Activated CD4-positive, alpha-beta T cell treated with anti-CD3 and anti-CD28 coated beads, Interleukin-10, Interleukin-2, amounts not matched to agents 100 ng/mL and 50 ng/mL, durations not matched to agents 16 hours and 8 hours (primary cell): ENCODE measurements at places on chromosomes 11 and 22.

DNA sequence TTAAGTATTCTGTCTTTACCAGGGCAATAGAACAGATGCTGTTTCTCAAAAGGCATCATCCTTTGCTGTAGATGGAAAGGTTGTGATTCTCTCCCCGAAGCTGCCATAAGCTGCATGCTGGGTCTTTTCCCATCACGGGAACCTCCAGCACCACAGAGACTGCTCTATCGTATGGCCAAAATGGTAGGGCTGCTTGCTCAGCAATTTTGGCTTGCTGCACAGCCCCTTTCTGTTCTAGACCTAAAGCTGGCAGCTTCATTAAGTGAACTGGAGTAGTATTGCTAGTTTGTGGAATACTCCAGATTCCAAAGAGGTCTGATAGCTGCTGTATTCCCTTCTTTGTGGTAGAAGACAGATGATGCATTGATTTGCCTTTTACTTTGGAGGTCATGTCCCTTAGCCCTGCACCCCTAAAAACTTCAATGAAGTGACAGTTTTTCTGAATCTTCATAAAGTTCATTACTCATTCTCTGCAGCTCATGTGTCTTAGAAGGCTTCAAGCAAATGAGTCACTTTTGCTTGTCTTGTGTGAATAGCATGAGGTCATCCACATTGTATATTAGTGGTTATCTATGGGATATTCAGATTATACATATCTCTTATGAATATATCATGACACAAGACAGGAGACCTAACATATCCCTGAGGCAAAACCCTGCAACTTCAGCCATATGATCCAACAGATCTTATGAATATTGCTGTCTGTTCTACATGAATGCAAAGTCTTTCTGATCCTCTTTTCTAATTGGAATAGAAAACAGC, 245.3 kb downstream of the FAM76B start:
- DNase-seq = peak; percentile 21

DNA sequence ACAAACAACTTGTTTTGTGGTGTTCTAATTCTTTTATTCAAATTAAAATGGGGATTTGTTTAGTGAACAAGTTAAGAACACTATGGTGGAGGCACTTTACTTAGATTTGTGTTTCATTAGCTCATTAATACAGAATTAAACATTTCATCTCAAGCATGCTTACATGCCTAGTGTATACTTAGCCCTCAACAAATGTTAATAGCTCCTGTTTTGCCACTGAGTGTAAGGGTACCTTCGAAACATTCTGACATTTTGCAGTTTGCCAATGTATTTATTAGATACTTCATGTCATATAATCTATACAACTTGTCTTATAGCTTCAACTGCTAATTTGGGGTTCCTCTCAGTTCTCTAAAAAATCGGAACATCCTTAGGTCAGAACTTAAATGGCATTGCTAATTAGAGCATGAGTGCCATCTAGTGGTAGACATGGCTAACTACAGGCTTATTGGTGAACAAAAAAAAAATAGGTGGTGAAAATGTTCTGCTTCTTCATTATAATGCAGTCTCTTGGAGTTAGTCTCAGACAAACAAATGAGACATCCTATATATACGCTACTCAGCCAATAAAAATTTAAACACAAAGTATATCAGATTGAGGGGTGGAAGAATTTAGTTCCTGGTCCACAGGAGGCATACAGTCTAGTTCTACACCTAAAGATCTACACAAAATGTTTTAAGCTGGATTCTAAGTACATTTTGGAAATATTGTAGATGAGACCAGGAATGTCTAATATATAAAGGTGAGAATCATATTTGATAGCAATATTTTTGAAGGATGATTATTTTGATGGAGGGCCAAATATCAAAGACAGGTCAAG, 4.9 kb upstream of the CNTN5 start:
- DNase-seq = peak; percentile 34

DNA sequence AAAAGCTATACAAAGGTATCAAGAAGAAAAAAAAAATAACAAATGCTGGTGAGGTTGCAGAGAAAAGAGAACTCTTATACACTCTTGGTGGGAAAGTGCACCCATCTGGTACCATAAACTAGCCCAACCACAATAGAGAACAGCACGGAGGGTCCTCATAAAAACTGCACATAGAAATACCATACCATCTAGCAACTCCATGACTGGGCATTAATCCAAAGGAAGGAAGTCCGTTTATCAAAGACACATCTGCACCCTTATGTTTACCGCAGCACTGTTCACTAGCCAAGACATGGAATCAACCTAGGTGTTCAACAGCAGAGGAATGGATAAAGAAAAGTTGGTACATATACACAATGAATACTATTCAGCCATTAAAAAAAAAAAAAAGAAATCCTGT, 10.8 kb upstream of the CLDN5 start:
- DNase-seq = no peak

DNA sequence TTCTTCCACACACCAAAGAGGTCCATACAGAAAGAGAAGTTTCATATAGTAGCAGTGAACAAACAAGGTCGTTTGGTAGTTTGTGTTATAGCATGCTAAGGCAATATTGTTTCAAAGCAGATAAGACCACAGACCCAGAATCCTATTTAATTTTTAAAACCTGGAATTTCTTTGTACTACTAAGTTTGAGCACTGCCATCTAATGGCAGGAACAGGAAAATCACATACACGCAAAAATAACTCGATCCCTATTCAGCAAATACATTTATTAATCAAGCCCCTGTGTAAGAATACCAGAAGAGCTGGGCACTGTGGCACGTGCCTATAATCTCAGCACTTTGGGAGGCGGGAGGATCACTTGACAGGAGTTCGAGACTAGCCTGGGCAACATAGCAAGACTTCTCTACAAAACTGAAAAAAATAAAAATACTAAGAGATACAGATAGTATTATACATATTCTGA, 2.9 kb upstream of the BTBD10 start:
- peak; percentile 5 for DNase-seq

- DNase-seq = peak; percentile 85
Observed at GRCh38 chr22:50018608-50019285, 6.2 kb upstream of the IL17REL start.

GRCh38 chr11:103749158-103749557, 287.3 kb upstream of the DDI1 start:
- DNase-seq = no peak

DNA sequence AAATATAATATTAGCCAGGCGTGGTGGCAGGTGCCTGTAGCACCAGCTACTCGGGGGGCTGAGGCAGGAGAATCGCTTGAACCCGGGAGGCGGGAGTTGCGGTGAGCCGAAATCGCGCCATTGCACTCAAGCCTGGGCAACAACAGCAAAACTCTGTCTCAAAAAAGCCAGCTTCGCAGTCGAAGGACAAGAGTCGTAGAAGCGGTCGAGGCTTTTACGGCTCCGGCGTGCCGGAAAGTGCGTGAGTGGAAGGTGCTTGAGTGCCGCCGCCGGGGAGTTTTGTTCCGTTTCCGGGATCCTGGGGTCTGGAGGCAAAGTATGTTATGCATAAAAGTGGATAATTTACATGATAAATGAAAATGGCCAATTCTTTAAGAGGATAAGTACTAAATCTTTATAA, 43.6 kb downstream of the SYN3 start:
- no peak for DNase-seq

DNA sequence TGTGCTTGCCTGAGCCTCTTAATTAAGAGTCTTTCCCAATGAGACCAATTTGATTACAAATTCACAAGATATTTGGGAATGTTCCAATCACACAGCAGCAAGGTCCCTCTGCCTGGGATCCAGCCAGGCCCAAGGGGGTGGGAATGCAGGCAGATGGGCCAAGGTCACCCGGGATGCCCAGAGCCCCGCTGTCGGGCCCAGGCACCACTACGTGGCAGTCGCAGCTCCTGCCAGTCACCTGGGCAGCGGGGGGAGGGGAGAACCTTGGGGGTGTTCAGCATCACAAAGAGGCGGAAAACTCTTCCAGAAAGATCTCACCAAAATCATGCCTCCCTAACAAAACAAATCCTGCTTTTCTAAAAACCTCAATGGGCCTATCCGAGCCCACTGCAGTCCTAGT, 30.9 kb downstream of the PPM1F start:
- DNase-seq = no peak

- no peak for DNase-seq
Observed at GRCh38 chr11:120793806-120794479, 230.0 kb upstream of the TBCEL start.

GRCh38 chr11:11574373-11575287, 47.2 kb downstream of the GALNT18 start:
- DNase-seq = no peak

DNA sequence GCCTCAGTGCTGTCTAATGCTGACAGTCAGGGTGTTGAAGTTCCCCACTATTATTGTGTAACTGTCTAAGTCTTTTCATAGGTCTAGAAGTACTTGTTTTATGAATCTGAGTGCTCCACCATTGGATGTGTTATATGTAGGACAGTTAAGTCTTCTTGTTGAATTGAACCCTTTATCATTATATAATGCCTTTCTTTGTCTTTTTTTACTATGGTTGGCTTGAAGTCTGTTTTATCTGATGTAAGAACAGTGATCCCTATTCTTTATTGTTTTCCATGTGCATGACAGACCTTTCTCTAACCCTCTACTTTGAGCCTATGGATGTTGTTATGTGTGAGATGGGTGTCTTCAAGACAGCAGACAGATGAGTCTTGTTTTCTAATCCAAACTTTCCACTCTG, 107.8 kb upstream of the C11orf58 start:
- DNase-seq = no peak

GRCh38 chr11:130188585-130189347, 29.2 kb downstream of the ST14 start:
- no peak for DNase-seq

- no peak for DNase-seq
Observed at GRCh38 chr11:128680906-128681305, 13.0 kb upstream of the FLI1 start.
